ENCODE measurements at places on chromosomes 2 and 18.

DNA sequence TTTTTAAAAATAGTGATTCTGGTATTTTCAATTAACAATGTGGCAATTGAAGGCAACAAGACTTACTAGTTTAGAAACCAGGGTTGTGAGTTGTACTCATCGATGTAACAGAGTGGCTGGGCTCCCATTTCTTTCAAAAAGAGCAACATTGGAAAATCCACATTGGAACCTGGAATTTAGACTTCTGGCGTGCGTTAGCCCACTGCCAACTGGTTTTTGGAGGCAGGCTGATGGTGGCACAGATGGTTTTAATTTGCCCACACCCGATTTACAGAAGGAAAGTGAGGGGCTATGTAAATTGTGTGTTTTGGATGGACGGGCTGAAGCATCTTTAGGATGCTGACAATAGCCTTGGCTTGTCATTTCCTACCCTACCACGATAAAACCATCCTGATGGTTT lies 66.3 kb downstream of the TRPM8 start:
- no peak for DNase-seq

- DNase-seq = peak; percentile 53
Observed at GRCh38 chr2:67974559-67975430, 88.0 kb downstream of the C1D start.

GRCh38 chr2:232421189-232421785 lies 14.6 kb downstream of the ALPG start:
- DNase-seq = no peak

DNA sequence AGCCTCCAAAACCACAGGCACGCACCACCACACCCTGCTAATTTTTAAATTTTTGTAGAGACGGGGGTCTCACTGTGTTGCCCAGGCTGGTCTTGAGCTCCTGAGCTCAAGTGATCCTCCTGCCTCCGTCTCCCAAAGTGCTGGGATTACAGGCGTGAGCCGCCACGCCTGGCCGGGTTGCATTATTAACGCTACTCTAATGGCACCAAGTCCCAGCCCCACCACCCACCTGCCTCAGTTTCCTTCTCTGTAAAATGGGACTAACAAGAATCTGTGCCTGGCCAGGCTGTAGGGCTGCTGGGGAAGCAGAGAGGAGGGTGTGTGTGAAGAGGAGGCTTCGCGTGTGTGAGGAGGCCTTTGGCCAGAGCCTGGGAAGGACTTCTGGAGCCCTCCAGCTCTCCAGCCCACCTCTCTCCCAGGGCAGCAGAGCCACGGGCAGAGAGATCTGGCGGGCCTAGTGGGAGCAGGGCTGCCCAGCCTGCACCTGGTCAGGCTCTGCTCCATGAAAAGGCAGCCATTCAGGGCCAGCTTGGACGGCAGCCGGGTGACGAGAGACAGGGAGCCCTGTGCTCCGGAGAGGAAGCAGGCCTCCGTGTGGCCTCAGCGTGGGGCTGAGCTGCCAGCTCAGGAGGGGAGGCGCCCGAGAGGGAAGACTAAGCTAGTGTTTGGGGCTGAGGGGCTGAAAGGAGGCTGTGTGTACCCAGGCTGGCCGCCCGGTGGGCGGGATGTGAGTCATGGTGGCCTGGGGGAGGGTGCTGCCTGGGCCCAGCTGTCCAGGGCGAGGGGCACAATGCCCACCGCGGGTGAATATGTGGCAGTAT lies 7.4 kb upstream of the B3GNT7 start:
- DNase-seq = no peak

GRCh38 chr2:113058998-113059960 lies at the start of gene IL36RN:
Gene IL36RN (plus strand): TSS chr2:113059198. CDS start chr2:113059439, 241 bp downstream.
- no peak for DNase-seq

GRCh38 chr2:33442528-33443079 lies 33.8 kb upstream of the RASGRP3 start:
- DNase-seq = no peak

GRCh38 chr2:220422676-220423075 lies 795.2 kb downstream of the SLC4A3 start:
- DNase-seq = no peak

GRCh38 chr18:26357960-26358359 lies 131.7 kb downstream of the TAF4B start:
- DNase-seq = no peak

GRCh38 chr18:75244351-75245313 lies 34.0 kb downstream of the TSHZ1 start:
- DNase-seq = no peak
